CD4-positive, alpha-beta T cell treated with Interferon gamma for 1 hour (primary cell): ENCODE measurements at places on chromosomes 5 and 9.

DNA sequence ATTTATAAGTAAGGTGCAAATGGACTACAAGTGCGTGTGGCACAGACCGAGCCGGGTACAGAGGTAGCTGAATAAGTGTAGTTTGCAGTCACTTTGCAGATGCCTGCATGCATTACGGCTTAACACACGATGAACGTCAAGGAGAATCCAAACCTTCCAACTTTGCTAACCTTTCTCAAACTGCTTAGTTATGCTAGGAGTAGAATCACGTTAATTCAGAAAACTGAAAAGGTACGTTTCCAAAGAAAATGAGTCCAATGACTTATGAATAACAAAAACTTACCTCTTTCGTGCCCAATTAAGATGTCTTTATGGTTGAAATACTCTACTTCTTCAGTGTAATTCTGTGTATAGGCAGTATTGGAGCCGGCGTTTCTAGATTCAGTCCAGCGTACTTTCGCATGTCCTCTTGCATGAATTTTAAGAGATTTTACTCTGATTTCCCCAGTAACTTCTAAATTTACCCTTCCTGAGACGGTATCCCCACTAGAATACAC, 539 bp downstream of the ARRDC3 start:
- peak; percentile 18 for DNase-seq

- no peak for DNase-seq
These were observed 884 bp upstream of the EGFLAM start for GRCh38 chr5:38257308-38258041.

DNA sequence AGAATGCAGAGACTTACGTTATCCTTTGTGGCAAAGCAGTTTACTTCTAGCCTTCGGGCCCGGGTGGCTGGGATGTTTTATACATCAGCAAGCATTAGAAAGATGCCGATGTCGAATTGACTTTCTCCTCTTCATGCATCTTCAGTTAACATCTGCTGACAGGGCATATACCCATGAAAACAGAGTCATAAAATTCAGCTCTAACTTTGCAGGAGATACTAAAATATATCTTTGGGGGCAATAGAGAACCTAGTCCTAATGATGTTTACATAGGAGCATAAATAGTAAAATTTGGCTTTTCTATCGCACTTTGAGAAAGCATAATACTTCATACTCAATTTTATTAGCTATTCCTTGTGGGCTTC, 247.9 kb downstream of the PRELID2 start:
- DNase-seq = no peak

DNA sequence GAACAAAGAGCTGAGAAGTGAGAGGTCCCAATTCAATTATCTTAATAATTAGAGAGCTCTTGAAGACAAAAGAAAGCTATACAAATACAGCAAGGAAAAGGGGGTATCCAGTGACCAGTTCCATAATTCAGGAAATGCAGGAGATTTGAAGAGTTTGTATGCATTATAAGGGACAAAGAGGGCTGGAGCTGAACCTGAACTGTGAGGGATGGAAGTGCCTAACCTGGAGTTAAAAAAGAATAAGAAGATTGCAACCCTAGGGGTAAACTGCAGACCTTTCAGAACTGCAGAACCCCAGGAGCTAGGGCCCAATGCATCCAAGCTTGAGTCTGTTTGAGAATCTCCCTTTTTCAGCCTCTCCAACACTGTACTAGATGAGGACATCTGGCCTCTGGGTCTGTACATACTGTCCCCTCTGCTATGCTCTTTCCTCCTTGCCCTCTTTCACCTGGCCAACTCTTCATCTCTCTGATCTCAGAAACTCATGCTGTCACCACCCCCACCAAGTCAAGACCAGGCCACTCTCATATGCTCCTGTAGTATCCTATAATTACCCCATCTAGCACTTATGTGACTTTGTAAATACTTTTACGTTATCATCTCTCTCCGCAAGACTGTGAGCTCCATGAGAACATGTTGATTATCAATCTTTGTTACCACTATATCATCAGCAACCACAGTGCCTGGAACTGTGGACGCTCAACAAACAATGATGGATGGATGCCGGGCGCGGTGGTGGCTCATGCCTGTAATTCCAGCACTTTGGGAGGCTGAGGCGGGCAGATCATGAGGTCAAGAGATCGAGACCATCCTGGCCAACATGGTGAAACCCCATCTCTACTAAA, 6.6 kb upstream of the PRKACG start:
- DNase-seq = no peak

DNA sequence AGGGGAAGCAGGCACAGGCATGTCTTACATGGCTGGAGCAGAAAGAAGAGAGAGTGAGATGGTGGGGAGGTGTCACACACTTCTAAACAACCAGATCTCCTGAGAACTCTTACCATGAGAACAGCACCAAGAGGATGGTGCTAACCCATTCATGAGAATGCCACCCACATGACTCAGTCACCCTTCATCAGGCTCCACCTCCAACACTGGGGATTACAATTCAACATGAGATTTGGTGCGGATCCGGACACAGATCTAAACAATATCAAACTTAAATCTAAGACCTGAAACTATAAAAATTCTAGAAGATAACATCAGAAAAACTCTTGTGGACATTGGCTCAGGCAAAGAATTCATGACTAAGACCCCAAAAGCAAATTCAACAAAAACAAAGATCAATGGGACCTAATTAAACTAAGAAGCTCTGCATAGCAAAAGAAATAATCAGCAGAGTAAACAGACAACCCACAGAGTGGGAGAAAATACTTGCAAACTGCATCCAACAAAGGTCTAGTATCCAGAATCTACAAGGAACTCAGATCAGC, 65.4 kb downstream of the SPATA31C2 start:
- DNase-seq = no peak

GRCh38 chr5:100623719-100624118, 88.5 kb downstream of the FAM174A start:
- DNase-seq = no peak

DNA sequence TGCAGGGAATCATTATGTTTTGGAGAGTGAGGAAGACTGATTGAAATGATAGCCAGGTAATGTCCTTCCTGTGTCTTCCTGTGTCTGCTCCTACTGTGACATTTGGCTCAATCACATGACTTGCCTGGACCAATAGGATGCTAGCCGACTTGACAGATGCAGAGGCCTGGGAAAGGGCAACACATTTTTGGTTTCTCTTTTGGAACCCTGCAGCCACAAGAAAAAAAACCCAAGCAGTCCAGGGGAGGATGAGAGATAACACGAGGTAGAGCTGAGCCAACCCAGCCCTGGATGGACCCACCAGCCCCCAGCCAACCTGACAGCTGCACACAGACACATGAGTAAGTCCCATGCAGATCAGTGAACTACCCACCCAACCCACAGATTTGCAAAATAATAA, 256.1 kb upstream of the SMARCA2 start:
- no peak for DNase-seq

DNA sequence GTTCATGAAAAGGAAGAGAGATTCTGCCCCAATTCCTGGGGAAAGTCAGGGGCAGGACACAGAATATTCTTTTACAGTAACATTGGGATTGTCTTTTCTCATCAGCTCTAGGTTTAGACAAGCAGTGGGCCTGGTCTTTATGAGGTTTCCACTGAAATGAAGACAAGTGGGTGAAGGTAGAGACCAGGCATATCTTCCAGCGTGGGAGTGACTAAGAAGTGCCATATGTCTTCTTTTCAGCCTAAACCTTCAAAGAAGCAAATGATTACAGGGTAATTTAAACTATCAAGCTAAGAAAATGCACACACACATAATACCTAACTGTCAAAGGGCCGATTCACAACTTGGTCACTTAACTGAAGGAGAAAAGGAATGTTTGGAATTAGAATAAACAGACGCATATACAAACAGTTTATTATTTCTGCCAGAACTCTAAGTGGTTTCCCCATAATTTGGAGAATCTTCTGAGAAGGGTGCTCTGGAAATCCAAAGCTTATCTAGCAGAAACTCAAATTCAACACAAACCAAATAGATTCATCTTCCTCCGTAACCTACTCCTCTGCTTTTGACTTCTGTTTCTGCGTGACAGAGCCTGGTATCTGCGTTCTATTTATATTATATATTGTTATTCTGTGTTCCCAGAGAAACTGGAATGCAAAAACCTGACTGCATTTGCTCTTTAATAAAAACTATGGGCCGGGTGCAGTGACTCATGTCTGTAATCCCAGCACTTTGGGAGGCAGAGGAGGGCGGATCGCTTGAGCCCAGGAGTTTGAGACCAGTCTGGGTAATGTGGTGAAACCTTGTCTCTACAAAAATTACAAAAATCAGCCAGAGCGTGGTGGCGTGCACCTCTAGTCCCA, 22.0 kb upstream of the TEK start:
- DNase-seq = no peak

- DNase-seq = peak; percentile 65
These were observed 60.2 kb upstream of the TBC1D2 start for GRCh38 chr9:98315551-98316060.

DNA sequence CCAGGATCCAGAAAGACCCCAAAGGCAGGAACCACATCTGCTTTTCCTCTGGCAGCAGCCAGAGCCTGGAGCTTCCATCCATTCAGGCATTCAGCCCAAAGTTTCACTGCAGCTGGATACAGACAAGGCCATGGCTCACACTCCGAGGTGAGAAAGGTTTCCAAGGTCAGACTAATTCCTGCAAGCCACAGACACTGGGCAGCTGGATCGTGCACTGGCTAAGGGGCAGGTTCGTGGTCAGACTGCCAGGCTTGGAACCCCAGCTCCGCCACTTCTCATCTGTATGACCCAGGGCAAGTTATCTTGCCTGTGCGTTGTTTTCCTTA, 36.9 kb downstream of the SPOCK1 start:
- no peak for DNase-seq

DNA sequence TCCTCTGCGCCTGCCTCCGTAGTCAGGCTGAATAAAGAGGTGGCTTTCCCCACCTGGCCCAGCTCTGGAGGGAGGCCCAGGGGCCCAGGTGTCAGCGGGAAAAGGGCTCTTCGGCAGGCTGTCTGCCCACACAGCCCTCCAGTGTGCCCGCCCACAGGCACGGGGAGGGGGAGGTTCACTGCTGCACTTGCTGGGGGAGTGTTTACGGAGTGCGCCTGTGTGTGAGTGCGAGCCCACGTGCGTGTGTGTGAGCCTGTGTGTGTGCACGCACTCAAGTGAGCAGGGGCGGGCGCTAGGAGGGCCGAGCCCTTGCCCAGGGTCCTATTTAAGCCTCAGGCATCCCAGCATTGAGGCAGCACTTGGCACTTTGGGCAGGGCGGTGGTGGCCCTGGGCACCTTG, 10.9 kb downstream of the DNLZ start:
- no peak for DNase-seq

GRCh38 chr9:131585375-131585774, 40.1 kb downstream of the PRRT1B start:
- peak; percentile 61 for DNase-seq

DNA sequence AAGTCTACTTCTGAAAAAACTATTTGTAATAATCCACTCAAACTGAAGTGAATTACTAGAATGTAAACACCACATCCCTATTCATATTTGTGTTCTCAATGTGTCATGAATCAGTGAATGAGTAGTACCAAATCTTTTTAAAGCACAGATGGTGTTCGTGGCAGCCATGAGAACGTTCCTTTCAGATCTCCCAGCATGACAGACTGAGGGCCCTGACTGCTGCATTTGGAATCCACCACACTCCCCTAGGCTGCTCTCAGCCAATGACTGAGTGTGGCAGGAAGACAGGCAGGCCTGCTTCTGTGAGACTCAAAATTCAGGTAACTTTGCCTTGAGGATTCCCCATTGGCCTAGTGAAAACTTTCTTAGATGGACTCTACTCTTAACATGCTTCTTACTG, 10.9 kb upstream of the JMY start:
- DNase-seq = no peak

GRCh38 chr5:169336242-169336641, 35.3 kb upstream of the SLIT3 start:
- no peak for DNase-seq

DNA sequence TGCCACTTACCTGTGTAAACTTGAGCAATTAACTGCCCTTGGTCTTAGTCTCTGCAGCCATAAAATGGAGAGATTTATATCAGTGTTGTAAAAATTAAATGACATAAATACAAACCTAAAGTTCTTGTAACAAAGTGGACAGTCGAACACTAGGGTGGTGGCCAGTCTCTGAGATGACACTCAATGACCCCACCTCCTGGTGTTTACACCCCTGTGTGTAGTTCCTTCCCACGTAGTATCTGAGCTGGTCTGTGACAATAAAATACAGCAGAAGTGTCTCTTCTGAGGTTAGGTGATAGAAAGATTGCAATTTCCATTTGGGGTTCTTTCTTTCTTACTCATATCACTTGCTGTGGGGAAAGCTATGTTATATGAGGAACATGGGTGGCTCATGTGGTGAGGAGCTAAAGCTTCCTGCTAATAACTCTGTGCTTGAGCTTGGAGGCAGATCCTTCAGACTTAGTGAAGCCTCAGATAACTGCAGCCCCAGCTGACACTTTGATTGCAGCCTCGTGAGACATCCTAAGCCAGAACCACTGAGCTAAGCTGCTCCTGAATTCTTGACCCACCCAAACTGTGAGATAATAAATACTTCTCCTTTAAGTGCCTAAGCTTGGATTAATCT, 173.4 kb upstream of the CHD1 start:
- no peak for DNase-seq

DNA sequence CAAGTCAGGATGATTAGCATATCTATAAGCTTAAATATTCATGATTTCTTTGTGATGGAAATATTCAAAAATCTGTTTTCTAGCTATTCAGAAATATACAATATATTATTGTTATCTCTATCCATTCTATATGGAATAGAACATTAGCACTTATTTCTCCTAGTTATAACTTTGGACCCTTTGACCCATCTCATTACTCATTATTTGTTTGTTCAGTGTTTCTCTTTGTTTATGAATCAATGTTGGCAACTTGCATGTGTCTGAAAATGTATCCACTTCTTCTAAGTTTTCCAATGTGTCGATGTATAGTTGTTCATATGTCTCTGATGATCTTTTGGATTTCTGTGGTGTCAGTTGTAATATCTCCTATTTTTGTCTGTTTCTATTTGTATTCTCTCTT, 1059.3 kb downstream of the CDH9 start:
- DNase-seq = no peak

- no peak for DNase-seq
These were observed 152.1 kb upstream of the GRAMD2B start for GRCh38 chr5:126271141-126271540.

DNA sequence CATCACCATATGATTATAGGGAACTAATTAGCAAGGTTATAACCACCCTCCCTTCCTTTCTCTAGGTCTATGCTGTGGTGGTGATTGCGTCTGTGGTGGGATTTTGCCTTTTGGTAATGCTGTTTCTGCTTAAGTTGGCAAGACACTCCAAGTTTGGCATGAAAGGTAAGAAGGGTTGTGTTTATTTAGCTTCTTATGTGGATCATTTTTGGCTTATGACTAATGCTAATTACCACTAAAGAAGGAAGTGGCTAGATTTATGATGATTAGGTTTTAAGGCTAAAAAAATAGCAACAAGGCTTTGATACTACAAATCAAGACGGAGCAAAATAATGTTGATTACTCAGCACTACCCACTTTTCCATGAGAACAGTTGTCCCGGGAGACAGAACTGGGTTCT, 82.4 kb downstream of the NTRK2 start:
- no peak for DNase-seq

DNA sequence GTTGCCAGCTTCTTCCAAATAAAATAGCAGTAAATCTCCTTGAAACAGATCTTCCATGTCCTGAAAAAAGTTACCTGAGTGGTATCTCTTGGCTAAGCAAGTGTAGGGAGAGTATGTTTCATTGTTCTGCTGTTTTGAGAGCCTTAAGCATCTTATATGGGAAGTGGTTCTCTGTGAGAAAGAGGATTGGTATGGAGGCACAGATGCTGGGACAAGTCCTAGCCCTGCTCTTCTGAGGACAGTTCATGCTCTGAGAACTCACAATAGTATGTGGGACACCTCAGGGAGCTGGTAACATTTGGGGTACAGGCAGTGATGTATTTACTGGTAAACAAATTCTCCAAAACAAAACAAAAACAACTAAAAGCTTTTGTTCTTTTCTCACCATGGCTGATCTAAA, 2.0 kb downstream of the PPP3R2 start:
- DNase-seq = no peak
